ENCODE measurements at places on chromosomes 6 and 20.

DNA sequence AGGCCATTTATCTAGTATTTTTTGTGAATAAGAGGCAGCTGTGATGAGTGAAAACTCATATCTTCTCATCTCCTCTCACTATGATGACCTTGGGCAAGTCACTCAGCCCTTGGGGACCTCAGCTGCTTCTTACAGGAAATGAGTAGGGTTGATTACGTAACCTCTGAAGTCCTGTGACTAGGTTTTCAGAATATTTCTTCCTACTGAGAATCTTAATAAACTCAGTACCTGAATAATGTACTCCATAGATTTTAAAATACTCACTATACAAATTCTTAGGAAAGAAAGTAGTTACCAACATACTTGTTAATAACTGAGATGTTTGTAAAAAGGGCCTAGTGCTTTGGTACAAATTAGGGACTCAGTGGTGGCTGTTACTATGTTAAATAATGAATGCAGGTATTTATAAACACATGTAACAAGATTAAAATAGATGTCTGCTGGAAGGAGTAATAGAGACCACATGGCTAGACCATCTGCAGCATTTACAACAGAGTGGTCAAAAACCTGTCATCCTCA, 60.9 kb downstream of the RPRD1B start:
- no peak for DNase-seq

GRCh38 chr6:83847179-83847578, 6.0 kb upstream of the RIPPLY2 start:
- no peak for DNase-seq

GRCh38 chr20:36086767-36087166, 67.8 kb upstream of the EPB41L1 start:
- DNase-seq: no peak

DNA sequence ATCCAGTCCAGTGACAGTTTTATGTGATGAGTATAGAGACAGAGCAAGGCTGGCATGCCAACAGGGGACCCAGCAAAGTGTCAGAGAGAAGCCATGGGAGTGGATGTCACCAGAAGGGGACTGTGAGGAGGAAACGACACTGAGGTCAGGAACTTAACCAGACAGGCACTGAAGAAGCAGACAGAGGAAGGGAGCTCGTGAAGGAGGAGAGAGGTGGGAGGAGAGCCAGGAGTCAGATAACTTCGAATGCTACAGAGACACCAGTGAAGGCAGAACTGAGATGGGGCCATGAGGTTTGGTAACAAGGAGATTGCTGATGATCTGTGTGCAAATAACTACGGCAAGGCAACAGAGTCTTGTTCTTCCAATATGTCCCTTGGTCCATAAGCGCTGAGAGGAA, 211.1 kb upstream of the FOXA2 start:
- no peak for DNase-seq

GRCh38 chr20:61760731-61761130, 304.9 kb downstream of the TAF4 start:
- DNase-seq: no peak

GRCh38 chr6:71531006-71531405, 242.4 kb downstream of the OGFRL1 start:
- no peak for DNase-seq

DNA sequence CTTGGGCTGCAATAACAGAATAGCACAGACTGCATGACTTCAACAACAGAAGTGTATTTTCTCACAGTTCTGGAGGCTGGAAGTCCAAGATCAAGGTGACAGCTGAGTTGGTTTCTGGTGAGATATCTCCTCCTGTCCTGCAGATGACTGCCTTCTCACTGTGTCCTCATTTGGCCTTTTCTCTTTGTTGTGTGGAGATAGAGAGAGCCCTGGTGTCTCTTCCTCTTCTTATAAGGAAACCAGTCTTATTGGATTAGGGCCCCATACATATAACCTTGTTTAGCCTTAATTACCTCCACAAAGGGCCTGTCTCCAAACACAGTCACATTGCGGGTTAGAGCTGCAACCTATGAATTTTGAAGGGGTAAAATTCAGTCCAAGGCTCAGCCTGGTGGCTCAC, 57.0 kb upstream of the BMP6 start:
- no peak for DNase-seq

DNA sequence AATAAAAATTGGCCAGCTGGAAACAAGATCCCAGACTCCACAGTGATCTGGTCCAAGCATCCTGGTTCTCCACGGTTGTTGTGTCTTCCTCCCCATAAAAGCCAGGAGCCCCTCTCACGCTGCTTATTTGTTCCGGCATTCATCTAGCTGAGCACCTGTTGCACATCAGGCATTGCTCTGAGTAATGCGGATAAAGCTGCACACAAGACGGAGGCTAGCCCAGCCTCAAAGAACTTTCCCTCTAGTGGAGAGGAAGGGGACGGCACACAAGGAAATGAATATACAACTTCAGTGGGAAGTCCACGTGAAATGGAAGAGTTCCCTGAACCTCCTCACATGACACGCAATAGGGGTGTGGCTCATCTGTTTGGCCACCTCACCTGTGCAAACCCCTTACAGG, 30.3 kb upstream of the NXT1 start:
- DNase-seq: no peak
